ENCODE measurements at places on chromosomes 4 and X.

DNA sequence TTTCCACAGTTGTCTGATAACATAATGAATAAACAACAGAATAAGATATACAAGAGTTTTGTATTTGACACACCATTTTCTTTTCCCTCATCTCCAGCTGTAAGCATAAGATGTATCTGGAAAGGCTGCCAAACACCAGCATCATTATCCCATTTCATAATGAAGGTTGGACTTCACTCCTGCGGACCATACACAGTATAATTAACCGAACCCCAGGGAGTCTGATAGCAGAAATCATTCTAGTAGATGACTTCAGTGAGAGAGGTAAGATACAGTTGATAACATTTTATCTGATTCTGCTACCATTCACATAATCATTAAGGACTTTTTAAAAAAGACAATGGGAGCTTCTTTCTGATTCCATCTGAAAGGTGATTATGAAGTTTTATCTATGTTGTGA lies 535.2 kb downstream of the GALNTL6 start:
- no peak for DNase-seq

GRCh38 chrX:115330498-115331168 lies 41.1 kb downstream of the LUZP4 start:
- no peak for DNase-seq

GRCh38 chrX:145532176-145532780 lies 285.0 kb downstream of the SPANXN1 start:
- DNase-seq, result no peak

- DNase-seq, result no peak
Observed at GRCh38 chrX:132094164-132094563, 33.7 kb downstream of the FRMD7 start.

DNA sequence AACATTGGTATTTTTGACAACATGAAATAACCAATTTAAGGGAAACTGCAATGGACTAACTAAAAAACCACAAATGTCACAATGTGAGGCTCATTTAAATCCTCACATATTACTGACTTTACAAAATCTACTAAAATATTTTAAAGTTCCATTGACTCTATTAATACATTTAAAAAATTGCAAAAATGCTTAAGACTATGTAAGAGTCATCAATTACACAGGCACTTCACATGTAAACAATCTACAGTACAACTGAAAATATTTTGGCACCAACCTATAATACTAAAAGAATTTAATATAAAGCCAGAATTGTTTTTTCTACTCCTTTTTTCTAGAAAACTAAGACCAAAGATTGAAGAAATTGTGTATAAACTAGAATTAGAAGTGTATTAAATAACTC lies 76.8 kb upstream of the RBMXL3 start:
- DNase-seq, result no peak

GRCh38 chr4:164606478-164606877 lies 147.5 kb upstream of the SMIM31 start:
- no peak for DNase-seq

DNA sequence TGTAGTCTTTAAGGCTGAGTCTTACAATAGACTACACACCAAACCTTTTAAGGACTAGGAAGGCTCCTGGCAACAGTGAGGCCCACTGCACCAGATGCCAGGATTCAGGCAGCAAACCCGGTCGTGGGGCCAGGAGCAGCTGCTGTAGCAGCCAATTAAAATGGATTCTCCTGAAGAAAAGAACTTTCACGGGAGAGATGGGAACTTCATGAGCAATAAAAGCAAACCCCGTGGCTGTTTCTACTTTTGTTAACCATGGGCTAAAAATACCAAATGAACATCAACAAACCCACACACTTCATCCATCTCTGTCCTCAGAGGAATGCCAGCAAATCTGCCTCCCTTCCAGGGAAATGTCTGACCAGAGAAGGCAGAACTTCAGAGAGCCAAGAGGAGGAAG lies 101.4 kb downstream of the BTC start:
- no peak for DNase-seq

GRCh38 chrX:120725874-120726273 lies 96.0 kb upstream of the C1GALT1C1 start:
- DNase-seq, result no peak

DNA sequence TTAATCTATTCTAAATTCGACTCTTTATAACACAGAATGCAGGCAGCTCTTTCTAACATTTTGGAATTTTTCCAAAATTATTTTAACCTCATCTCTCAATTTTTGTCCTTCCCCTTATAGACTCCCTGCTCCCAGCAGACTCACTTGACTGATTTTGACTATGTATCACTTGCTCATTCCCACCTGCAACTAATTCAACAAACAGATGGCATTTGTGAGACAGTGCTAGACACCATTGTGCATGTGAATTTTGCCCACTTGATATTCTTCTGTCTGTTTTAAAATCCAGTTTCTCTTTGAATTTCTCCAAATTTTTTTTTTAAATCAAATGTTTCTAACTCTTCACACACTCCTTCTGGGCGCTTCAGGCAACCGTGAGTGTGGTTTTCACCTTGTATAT lies 1534.0 kb downstream of the PCDH7 start:
- no peak for DNase-seq

- DNase-seq, result no peak
Observed at GRCh38 chr4:48445704-48446103, 37.4 kb upstream of the SLC10A4 start.

GRCh38 chr4:22515145-22515887 lies 550 bp downstream of the ADGRA3 start:
- DNase-seq, result no peak

- no peak for DNase-seq
Observed at GRCh38 chr4:178255172-178255571, 812.9 kb upstream of the AGA start.

DNA sequence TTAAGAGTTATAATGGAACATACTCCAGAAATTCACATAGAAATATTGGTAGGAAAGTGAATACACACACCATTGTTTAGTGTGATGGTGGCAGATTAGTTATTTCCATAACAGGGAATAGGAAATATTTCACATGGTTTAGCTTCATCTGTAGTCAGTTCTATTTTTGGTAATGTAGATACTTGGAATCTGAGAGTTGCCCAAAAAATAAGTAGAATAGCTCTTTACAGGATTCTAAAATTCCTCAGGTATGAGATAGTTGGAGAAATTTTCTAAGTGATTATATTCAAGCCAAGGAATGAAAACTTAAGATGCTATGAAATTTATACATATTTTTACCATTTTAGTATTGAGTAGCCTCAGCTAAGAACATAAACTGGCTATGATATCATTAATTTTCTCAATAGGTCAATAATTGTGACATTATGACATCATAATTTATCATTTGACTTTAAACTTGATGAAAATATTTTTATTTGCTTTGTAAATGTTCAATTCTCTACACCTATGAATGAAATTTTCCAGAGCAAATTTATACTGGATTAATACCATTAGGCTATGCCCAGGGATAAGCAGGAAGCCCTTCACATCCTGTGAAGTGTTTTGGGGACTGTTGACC lies 35.8 kb downstream of the CPEB2 start:
- DNase-seq, result no peak

- peak; percentile 37 for DNase-seq
Observed at GRCh38 chrX:19382555-19383145, 38.9 kb downstream of the PDHA1 start.

- no peak for DNase-seq
Observed at GRCh38 chr4:74223801-74224200, 65.9 kb downstream of the MTHFD2L start.

GRCh38 chr4:157421365-157421764 lies 200.8 kb downstream of the GRIA2 start:
- DNase-seq, result no peak

GRCh38 chr4:165439981-165440380 lies 61.2 kb downstream of the CPE start:
- DNase-seq, result no peak

DNA sequence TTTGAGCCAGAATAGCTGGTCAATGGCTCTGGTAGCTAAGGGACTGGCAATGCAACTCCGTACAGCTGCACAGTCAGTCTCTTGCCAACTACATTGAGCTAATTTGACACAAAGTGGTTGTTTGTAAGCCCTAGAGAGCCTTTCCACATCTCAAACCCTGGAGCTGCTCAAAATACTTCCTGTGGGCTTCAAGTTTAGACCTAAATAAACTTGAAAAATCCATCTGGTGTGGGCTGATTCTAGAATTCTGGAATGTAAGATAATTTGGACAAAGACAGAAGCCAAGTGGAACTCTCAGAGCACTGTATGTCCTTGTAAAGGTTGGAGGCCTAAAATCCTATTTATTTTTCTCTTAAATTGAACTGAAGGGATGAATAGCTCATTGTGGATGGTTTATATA lies 380.8 kb downstream of the SPRY1 start:
- no peak for DNase-seq

DNA sequence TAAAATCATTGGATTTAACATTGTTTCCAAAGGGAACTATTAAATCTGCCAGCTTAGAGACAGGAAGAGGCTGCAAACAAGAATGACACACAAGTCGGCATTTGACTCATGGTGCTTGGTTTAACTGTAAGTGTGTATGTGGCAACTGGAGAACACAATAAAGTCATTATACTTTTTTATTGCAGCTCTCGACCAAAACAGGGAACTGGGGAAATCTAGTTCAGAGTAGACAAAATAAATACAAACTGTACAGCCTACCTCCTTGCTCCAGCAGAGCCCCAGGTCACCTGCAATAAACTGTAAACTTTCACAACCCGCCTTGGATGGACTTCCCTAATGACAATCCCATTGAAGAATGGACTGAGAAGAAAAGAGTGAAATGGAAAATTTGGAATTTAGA lies 24.0 kb downstream of the NPY5R start:
- no peak for DNase-seq

- DNase-seq, result no peak
Observed at GRCh38 chr4:70674731-70675130, 8.4 kb upstream of the JCHAIN start.

DNA sequence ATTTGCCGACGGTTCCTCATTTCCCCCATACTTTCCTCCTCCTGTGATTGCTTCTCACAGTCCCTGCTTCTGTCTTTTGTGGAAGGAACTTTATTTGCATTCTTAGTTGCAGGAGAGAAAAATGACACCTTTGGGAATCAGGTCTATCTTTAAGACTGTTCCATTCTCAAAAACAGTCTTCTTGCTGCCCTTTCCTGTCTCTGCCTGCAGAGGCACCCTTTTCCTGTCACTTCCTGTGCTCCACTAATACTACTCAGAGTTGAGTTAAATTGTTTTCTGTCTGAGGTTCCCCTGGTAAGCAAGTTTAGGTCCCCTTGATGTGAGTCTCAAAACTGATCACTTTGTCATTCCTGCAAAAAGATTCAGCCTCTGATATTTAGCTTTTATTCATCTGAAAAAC lies 208.8 kb upstream of the CLNK start:
- DNase-seq, result no peak

DNA sequence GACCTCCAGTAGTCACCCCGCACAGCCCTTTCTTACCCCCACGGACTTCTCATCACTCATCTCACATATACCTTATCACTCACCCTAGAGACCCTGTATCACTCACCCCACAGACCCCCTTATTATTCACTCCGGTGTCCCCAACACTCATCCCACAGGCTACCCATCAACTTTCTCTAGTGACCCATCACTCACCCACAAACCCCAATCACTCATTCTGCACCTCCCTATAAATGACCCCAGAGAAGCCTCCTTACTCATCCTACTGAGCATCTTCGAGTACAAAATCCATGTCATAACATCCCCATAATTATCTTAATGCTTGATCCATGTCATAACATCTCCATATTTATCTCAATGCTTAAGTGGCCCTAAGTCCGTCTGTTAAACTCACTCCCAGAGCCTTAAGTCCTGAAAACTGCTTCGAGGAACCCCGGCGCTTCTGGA lies 934 bp downstream of the ZNF41 start:
- DNase-seq, result no peak

GRCh38 chrX:150094375-150094774 lies 156.1 kb upstream of the EOLA2 start:
- DNase-seq, result no peak

- DNase-seq, result no peak
Observed at GRCh38 chr4:31923634-31924033, 1203.5 kb downstream of the PCDH7 start.

DNA sequence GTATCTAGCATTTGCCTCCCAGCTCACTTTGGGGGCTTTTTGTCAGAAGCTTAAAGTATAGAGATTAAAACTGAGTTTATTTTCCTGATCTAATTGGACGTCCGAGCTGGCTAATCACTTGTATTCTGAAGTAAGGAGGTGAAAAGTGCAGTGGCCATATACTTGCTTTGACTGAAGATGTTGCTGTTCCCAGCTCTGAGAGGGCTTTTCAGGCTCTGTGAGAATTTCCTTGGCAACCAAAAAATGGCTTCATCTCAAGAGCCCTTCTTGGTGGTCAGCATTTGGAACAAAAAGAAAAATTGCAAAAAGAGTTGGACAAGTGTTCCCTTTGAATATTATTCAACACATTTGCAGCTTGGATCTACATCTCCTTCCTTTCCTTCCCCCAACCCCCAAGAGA lies 67.0 kb downstream of the SLC4A4 start:
- DNase-seq, result no peak

- DNase-seq, result no peak
Observed at GRCh38 chrX:131058136-131058868, at the start of gene ARHGAP36. Gene ARHGAP36, plus strand, starts transcription at chrX:131058346. Its CDS starts 23,320 bp downstream, at chrX:131081666.

GRCh38 chr4:5469861-5470260 lies 238.5 kb downstream of the EVC2 start:
- no peak for DNase-seq

GRCh38 chr4:24121395-24122175 lies 231.7 kb upstream of the PPARGC1A start:
- no peak for DNase-seq
